Hippocampal formation (tissue), 2 donors: ENCODE measurements at places on chromosomes 5 and 9.

DNA sequence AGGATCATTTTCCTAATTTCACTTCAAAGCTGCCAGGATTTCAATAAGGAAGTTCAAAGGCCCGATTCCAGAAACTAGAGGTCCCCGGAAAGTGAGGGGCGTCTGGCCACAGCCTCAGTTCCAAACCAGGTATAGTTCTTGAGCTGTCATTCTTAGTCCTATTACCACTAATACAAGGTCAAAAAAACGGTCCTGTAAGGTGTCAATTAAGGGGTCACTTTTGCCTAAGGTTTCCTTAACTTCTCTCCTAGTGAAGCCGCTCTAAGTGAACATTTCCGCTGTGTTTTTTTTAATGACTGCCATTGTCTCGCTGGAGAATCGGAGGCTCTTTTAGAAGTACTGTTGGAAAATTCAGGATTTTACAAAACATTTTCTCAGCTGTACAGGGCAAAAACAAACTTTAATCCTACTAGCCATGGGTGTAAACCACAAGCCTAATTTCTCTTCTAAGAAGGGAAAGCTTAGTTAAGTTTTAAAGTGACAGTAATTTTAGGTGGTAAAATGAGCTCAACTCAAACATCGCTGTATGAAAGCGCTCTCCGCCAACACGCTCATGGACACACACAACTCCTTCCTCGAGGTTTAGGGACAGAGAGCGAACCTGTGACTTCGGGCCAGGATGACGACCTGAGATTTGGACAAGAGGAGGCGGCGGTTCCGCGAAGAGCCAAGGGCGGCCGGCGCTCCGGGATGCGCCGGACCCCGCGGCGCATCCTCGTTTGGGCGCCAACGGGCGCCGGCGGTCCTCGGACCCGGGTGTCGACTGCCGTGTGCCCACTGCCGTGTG is 76.7 kb upstream of the IFNE start:
- no peak for DNase-seq

GRCh38 chr5:86679529-86679928 is 61.8 kb downstream of the COX7C start:
- DNase-seq = peak; percentile 41

DNA sequence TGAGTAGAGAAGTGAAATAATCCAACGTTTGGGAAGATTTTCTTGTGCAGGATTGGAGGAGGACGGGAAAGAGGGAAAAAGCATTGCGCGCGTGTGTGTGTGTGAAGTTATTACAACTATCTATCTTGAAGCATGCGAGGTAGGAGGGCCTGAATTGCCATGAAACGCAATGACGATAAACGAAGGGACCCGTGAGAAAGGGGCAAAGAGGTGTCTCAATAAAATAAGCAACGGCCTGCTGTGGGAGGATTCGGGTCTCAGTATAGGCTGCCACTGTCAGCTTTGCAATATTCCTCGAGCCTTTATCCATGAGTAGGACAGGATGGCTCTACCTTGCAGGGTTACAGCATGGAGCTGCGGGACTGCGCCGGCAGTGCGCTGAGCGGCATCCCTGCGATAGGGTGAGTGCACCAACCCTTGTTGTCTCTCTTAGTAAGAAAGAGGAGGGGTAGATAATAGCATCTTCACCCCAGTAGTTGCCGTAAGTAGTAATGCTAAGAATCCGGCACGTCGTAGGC is 631 bp upstream of the RCL1 start:
- DNase-seq = no peak

- DNase-seq = no peak
Observed at GRCh38 chr9:79111653-79112052, 460.1 kb upstream of the TLE4 start.

DNA sequence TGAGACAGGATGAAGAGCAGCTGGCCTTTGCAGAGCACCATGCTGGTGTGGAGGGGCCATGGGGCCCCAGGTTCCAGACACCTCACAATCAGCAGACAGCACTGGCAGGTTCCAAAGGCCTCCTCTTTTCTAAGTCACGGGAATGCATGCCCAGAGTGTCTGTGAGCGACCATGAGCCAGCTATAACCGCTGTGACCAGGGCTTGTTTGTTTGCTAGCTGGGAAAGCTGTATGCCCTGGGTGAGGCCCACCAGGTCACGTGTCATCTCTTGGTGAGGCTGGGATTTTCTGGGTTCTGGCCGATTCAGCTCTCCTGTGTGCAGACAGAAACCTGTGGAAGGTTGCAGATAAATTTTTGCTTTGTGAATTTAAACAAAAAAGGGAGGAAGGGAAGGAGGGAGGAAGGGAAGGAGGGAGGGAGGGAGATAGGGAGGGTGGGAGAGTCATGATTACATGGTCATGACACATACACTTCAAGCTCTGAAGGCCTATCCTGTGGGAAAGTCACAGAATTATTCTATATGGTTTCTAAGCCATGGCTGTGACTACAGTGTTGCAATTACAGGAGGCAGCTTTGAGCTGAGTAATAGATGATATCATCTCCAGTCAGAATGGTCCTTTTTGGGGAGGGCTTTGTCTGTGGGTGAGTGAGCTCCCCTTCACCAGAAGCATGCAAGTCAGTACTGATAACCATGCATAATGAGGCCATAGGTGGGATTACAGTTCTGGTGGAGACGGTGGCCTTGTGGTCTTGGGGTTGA is 37.2 kb downstream of the PAPPA start:
- DNase-seq = no peak

DNA sequence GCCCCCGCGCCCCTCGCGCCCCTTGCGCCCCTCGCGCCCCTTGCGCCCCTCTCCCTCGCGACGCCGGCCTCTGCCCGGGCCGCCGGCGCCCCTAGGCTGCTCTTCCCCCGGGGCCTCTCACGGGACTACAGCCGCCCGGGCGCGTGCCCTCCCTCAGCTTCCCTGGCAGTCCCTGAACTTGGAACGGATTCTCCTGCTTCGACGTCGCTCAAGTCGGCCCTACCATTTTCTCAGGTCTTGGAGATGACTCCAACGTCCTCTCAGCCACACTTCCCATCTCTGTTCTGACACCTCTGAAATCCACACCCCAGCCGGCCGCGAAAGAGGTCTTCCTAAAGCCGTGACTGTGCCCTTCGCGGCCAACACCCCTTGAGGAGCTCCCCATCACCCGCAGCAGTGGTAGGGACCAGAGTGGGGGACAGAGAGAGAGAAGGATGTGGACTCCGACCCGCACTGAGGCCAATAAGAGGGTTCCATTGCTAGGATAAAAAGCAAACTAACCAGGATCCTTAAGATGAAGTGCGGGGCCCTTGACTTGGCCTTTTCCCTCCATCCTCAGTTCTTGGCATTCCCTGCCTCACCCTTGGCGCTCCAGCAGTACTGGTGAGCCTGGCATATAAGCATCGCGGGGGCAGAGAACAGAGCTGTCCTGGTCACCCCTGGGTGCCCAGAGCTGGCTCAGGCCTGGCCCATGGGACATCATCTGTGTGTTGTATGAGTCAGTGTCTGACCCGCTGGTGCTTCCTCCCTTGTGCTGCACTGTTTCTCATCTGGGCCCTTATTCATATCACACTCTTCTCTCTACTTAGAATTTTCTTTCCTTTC is 38.6 kb upstream of the GARNL3 start:
- DNase-seq = no peak

DNA sequence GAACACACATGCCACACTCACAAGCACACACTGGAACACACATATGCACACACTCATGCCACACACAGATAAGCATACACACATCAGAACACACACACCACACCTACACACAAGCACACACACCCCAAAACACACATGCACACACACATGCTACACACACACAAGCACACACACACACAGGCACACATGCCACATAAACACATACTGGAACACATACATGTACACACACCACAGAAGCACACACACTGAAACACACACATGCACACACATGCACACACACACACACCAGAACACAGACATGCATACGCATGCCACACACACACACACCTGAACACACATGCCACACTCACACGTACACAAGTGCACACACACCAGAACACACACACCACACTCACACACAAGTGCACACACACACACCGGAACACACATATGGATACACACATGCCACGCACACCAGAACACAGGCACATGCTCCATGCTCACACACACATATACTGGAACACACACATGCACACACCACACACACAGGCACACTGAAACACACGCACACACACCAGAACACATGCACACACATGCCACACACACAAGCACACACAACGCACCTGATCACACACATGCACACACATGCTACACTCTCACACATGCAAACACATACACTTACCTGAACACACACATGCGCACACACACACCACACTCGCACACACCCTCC is 78.0 kb upstream of the IRX4 start:
- DNase-seq = no peak
